Bronchial smooth muscle cell (primary cell): ENCODE measurements at places on chromosomes 13 and 19. TPM values are rescaled to one million over a fixed set of nuclear protein-coding genes. Genes with fewer than 3 reads are reported as not detected.

Gene PSPN
- total RNA-seq: 0.60 and 0.63 TPM in 2 replicates

Gene IZUMO2
- total RNA-seq: not detected in 2 replicates

Gene SLC17A7
- total RNA-seq: under 0.01 and 0.16 TPM in 2 replicates

Gene VSTM1
- total RNA-seq: not detected in 2 replicates

Gene DNASE2
- 22.5 and 31.5 TPM in 2 replicates for total RNA-seq

Gene TGFBR3L
- total RNA-seq: 1.2 and 1.7 TPM in 2 replicates

Gene ZNF555
- 3.8 and 7.3 TPM in 2 replicates for total RNA-seq

Gene GJB2
- 1.3 and 2.2 TPM in 2 replicates for total RNA-seq

Gene ZNF534
- total RNA-seq: 0.17 TPM in 1 of 2 replicates, not detected in the other

Gene GRIN2D
- 0.17 and 0.63 TPM in 2 replicates for total RNA-seq

Gene TSHZ3
- total RNA-seq: 4.2 and 6.8 TPM in 2 replicates

Gene ZNF211
- total RNA-seq: 8.8 and 11.2 TPM in 2 replicates

Gene B9D2
- total RNA-seq: 4.1 and 4.8 TPM in 2 replicates

Gene RNF225
- 0.16 and 0.17 TPM in 2 replicates for total RNA-seq

Gene TPGS1
- total RNA-seq: 33.4 and 50.4 TPM in 2 replicates

Gene CYP4F2
- total RNA-seq: not detected in 2 replicates

Gene PODNL1
- 1.0 and 1.3 TPM in 2 replicates for total RNA-seq

Gene VPS36
- total RNA-seq: 14.0 and 17.8 TPM in 2 replicates

Gene RFXANK
- total RNA-seq: 67.5 and 70.0 TPM in 2 replicates

Gene ANGPTL8
- total RNA-seq: not detected in 2 replicates

Gene JAK3
- 0.09 and 0.95 TPM in 2 replicates for total RNA-seq

Gene WASF3
- 8.7 and 11.2 TPM in 2 replicates for total RNA-seq

Gene URAD
- total RNA-seq: not detected in 2 replicates

Gene PDX1
- not detected in 2 replicates for total RNA-seq

Gene APOE
- total RNA-seq: 7.2 and 8.0 TPM in 2 replicates
